ENCODE measurements at places on chromosomes 3 and 15.

GRCh38 chr3:116276675-116277074, 168.6 kb downstream of the LSAMP start:
- DNase-seq: no peak

DNA sequence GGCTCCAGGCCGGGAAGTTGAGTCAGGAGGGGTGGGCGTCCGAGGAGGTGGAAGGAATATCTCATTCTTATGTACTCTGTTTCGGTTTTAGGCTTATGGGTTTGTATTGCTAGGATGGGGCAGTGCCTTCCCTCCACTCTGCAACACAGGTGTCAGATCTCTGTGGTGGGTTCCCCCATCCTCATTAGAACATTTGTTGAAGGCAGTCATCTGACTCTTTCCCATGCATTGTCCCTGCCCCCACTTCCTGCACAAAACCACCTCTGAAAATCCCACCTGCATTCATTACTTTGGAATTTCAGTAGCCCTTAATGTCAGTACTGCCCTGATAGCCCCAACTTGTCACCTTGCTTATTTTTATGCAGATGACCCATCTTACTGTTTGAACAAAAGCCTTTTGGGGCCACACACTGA, 29.5 kb downstream of the GYG1 start:
- DNase-seq: no peak

DNA sequence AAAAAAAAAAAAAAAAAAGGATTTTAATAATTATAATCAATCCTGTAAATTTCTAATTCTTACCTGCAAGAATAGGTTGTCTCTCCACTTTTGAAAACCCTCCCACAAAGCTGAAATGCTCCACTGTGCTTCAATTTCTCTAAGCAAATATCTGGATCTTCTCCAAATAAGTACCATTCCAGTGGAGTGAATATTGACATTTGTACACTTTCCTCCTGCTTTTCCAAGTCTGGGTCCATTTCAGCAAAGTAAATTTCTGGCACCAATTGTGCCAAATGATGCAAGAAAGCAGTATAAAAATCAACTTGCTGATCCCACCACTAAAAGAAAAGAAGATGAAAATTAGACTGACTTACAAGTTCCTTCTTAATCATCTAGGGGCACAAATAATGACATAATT, 19.9 kb downstream of the UBR1 start:
- DNase-seq: no peak

DNA sequence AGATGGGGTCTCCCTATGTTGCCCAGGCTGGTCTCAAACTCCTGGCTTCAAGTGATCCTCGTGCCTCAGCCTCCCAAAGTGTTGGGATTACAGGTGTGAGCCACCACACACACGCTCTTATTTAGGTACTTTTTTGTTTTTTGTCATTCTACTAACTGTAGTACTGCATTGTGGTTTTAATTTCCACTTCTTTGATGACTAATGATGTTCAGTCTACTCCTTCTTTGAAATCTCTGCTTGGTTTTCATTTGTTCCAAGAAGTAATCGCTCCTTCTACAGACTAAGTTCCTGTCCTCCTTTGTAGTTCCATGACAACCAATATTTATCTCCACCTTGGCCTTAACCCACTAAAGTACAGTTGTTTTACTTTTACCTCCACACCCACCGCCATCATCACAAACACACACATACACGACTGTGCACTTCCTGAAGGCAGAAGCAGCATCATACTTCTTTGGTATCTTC, 529 bp upstream of the DLEC1 start:
- peak; percentile 18 for DNase-seq

- no peak for DNase-seq
Measured at GRCh38 chr15:46120713-46121112, 485.9 kb downstream of the SQOR start.

DNA sequence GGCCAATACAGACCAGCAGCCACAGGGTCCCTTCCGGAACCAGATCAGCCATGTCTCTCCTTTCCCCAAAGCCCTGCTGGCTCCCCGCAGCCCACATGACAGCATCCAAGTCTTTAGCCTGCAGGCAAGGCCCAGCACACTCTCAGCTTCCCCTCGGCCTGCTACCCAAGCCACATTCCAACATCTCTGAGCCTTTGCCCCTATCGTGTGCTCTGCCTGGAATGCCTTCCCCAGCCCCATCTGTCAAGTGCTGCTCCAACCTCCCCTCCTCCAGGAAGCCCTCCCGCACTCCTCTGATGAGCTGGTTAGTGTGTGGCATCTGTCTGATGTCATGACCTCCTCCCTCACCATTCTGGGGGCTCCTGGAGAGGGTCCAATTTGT, 8.5 kb downstream of the PLXND1 start:
- no peak for DNase-seq

- peak; percentile 3 for DNase-seq
Measured at GRCh38 chr3:125374501-125374995, 577 bp downstream of the ZNF148 start.

GRCh38 chr3:176595307-176595706, 602.0 kb downstream of the TBL1XR1 start:
- no peak for DNase-seq

DNA sequence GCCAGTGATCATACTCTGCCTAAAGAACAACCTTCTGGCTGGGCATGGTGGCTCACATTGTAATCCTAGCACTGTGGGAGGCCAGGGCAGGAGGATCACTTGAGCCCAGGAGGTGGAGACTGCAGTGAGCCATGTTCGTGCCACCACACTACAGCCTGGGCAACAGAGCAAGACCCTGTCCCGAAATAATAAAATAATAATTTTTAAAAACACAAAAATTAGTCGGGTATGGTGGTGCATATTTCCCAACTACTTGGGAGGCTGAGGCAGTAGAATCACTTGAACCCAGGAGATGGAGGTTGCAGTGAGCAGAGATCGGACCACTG, 34.5 kb upstream of the ARID3B start:
- no peak for DNase-seq

GRCh38 chr3:195160257-195160898, 110.6 kb downstream of the XXYLT1 start:
- no peak for DNase-seq

DNA sequence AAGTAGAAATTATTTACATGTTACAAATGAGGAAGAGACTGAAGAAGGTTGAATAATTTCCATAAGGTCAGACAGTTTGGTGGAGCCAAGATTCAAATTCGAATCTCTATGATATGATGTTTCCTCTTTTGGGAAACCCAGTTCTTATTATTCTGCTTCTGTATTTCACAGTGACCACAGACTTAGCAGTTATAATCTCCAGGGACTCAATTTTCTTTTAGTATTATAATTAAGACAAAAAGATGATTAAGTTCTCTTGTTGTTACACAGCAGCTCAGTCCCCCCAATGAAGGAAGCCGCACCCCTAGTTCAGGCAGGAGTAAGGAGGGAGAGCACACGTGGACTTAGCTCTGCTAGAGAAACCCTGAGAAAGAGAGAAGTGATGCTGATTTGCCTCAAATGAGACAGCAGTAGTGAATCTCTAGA, 130.6 kb downstream of the CCNL1 start:
- DNase-seq: no peak

DNA sequence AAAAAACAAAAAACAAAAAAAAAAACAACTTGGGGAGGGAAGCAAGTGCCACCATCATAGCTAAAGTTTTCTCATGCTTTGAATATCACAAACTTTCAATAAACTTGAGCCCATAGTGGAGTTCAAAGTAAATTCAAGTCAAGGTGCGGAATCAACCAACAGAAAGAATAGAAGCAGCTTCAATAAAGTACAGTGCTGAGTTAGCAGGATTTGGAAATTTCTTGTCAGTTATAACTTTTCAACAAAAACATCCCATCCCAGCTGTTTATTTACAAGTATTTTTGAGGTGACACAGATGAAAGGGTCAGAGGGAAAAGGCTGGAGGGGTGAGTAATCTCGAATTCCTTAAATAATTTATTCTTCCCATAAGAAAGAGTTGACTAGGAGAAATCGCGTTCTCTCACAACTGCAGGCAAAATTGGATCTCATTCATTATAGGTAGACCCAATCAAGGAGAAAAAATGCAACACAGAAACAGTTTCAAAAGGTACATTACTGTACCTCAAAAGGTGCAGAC, 477.4 kb upstream of the RASGRP1 start:
- no peak for DNase-seq

DNA sequence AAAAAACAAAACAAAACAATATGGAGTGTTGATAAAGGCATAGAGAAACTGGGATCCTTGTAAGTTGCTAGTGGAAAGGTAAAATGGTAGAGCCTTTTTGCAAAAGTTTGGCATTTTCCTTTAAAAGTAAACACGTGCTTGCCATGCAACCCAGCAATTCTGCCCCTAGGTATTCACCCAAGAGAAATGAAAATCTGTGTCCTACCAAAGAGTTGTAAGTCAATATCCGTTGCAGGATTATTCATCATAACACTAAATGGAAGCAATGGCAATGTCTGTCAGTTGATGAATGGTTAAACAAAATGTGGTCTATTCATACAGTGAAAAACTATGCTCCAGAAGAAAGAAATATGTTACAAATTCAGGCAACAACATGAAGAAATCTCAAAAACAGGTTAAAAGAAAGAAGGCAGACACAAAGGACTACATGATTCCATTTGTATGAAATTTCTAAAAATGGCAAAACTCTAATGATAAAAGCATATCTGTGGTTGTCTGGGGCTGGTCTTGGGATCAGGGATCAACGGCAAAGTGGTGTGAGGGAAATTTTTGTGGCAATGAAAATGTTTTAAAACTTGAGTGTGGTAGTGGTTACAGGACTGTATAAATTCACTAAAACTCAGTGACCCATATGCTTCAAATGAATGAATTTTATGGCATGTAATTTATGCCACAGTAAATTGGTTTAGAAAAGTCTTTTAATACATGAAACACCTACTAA, 229.6 kb downstream of the OPA1 start:
- no peak for DNase-seq

DNA sequence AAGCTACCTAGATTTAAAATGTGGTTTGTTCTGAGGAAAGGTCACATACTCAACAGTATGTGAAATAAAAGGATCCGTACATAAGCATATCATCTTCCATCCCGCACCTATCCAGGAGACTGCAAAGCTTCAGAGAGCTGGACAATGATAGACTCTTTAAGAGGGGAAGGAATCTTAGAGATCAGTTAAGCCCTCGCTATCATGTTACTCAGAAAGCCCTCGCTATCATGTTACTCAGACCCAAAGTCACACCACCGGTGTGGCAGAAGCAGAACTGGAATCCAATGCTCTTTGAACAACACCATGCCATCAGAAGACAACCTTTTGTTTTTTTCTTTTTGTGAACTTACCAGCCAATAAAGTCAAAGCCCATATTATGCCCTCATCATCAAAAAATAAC, 5.8 kb downstream of the ANO10 start:
- no peak for DNase-seq

GRCh38 chr3:21893242-21893641, 142.2 kb upstream of the ZNF385D start:
- DNase-seq: no peak

GRCh38 chr3:179809639-179810038, 156.8 kb downstream of the USP13 start:
- no peak for DNase-seq

DNA sequence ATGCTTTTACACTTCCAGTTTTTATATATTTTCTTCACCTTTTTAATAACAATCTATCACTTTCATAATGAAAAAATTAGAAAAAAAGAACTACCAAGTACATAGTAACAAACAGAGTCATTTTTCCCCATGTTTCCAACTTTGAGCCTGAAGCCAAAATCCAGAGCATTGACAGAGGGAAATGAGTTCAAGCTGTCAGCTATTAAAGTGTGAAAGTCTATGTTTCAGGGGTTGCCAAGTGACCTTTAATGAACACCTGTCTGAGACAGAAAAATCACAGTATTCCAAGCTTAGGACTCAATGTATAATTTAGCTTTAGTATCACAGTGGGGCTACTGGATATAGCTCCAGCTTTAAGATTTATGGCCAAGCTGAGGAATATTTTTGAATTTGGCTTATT, 128.3 kb upstream of the GADL1 start:
- no peak for DNase-seq

DNA sequence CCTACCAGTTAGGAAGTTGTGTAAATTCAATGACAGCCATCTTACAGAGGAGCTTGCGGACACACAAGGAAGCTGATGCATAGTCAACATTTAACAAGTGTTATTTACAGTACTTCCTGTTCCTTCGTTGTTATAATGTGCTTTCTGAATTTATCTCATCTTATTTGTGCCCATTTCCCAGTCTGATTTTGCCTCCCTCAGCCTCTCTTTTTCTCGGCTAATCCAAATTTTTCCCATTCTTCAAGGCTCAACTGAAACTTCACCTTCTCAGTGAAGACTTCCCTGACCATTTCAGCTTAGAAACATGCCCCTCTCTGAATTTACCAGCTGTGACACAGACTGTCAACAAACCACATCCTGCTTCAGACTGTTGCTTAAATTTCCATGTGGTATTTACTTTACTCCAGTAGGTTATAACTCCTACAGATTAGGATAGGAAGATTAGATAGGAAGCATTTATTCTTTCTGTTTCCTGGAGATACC, 55.7 kb upstream of the CP start:
- no peak for DNase-seq
